ENCODE measurements at places on chromosomes 12 and 14.
A peak's percentile ranks its signal among the peaks of the same experiment; 100 is the strongest.

- no peak for DNase-seq
These were observed 7.8 kb upstream of the TBX3 start for GRCh38 chr12:114691763-114692185.

DNA sequence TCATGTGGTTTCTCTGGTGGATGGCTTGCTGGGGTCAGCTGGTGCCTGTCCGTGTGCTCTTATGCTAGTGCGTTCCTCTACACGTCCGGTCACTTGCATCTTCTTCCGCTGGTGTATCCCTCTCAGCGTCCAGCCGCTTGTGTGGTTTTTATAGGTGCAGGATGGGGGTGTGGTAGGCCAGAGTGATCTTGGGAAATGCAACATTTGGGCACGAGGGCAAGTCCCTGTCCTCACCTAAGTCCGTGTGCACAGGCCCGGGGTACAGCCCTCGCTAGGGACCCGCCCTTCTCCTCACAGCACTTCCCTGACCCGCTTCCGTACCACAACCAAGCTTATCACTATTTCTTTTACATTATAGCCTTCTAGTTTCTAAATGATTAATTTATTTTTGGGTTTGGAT lies 17.3 kb downstream of the RERGL start:
- no peak for DNase-seq

- DNase-seq = no peak
These were observed 418.6 kb downstream of the SLC16A7 start for GRCh38 chr12:60014436-60014835.

DNA sequence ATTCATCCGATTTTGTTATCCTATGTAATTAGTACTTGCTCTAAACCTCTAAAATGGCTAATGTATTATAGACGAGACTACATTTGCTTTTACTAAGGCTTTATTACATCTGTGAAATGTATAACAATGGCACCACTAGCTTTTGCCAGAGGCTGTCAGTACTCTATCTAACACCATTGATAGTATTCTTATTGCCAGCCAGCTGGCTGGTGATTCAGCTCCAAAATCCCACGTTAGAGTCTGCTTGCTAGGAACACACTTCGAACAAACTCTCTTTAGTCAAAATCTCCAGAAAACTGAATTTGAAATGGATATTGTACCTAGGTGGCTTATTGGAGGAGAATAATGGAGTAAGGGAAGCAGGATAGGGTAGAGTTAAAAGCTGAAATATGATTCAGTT lies 839.2 kb downstream of the SLC6A15 start:
- DNase-seq = no peak

DNA sequence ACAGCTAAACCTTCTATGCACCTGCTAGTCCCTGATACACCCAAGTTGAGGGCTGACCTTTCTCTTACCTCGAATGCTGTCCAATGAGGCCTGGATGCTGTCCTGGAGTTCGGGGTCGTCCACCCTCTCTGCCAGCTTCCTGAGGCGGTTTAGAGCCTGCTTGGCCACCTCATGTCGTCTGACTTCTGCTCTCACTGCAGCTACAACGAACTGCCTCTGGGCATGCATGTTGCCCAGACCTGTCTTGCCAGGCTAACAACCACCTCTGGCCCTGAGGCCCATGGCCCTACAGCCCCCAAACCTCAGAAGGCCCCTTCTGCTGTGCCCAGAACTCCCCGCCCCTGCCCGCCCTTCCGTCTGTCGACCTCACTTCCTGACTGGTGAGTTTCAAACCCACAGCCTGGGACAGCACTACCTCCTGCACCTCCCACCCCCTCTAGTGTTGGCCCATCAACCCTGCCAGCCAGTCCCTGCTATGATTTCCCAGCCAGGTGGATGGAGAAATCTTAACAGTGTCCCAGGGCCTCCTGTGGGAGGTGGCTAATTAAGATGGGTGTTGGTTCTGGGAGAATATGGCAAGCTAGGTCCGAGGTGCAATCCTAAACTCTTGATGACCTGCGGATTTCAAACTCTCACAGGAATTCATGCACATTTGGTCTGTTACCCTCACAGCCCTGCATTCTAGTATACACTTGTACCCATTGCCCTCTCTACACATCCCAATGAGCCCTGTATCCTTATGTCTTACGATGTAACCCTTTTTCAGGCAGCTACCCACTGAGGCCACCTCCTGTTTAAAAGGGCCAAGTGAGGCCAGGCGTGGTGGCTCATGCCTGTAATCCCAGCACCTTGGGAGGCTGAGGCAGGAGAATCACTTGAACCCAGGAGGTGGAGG lies 2.7 kb upstream of the TSPAN31 start:
- DNase-seq = no peak

- no peak for DNase-seq
These were observed 496 bp downstream of the PPP2R5C start for GRCh38 chr14:101761881-101762529.

DNA sequence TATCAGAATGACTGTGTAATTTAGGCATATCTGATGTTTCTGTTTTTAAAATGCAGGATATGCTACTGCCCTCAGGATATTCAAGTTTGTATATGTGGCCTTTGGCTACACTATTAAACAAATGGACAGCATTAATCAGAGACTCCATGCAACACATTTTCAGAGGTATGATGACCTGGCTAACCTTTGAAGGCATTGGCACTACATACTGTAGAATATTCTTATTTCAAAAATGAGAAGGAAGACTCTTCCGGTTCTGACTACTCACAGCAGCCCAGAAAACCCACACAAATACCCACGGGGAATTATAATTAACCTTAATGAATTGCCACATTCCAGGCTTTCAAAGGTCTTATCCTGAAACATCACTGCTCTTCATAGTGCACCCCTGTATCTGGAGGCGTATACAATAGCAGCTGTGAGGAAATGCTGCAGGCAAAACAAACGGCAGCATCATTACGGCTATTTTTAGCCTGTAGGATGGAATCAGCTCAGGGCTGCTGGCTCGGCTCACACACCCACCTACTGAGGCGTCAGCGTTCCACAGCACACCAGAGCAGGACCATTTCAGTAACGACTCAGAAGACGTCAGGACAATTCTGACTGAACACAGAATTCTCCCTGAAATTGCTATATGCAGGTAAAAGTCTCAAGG lies 648.5 kb downstream of the RPS29 start:
- DNase-seq = no peak

- no peak for DNase-seq
These were observed 62.7 kb downstream of the FERMT2 start for GRCh38 chr14:52888159-52888558.

GRCh38 chr12:93908846-93909567 lies 231.8 kb downstream of the CRADD start:
- DNase-seq = peak; percentile 16

GRCh38 chr14:82388488-82388887 lies 854.8 kb upstream of the SEL1L start:
- no peak for DNase-seq

DNA sequence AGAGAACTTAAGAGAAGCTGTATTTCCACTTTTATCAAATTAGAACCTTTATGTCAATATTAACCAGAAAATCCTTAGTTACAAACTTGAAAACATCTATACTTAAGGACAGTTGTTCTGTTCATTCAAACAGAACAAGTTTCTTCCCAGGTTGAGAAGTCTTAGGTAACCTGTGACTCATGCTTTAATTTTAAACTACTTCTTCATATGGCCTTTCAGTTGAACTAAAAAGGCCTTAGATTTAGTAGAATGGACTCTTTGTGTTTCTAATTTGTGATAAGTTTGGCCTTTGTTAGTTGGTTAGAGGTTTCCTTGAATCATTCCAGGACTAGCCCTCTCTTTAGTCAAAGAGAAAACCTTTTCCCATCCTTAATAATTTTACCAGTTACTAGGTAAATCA lies 274.2 kb downstream of the FUT8 start:
- DNase-seq = no peak

DNA sequence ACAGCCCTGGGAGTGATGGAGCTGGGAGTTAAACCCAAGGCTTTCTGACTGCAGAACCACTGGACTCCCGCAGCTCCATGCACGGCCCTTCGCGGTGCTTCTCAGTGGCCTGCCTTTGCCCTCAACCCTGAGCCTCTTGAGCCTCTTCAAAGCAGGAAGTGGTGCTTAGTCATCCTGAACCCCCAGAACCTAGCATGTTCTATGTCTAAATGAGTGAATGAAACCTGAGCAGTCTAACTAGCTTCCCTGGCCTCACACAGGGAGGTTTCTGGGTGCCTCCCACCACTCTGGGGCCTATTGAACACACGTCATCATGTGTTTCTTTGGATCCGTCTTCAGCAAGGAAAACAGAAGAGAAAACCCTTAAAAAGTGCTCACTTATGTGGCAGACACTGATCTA lies 117.9 kb upstream of the SFSWAP start:
- no peak for DNase-seq

DNA sequence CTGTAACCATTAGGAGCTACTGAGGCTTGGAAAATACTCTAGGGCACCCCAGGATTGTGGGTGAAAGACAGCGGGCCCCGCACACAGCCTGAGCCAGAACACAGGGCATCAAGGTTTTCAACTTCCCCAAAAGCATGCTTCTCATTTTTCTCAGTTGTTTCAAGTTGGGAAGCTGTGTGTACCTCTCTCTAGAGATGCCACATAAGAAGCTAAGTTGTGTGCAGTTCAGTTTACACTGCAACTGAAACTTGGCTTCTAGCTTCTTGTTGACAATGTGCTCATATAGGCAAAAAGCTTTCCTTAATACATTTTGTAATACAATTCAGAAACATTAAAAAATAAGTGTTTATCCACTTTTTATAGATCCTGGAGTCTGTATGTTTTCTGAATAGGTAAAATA lies 88.1 kb upstream of the PTPRR start:
- DNase-seq = no peak

DNA sequence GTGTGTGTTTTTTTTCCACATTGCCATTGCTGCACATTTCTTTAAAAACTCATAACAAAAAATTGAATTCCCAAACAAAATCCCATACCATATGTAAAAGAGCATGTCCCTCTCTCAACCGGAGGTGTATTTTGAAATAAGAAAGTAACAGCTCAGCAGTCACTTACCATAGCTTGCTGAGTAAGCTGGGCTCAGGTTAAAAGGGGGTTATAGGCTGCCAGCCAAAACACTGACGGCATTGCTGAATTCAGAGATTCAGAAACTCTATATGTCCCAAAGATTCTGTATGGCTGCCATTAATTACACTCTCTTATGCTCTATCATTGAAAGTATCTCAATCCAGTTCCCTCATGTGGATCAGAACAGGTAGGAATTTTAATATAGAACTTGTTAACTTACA lies 276.0 kb downstream of the FOXG1 start:
- DNase-seq = no peak

DNA sequence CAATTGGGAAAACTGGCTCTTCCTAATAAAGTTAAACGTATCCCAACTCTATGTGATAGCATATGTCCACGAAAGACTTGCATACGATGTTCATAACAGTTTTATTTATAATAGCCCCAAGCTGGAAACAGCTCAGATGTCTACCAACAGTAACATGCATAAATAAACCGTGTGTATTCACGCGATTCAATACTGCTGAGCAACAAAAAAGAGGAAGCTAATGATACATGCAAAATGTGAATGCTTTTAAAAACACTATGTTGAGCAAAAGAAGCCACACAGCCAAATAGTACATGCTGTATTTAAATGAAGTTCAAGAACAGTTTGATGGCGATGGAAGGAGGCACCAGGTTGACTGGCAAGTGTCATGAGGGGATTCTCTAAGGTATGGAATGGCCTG lies 55.7 kb downstream of the TRIM9 start:
- no peak for DNase-seq

- peak; percentile 83 for DNase-seq
These were observed at the start of gene MAP1LC3B2 for GRCh38 chr12:116559162-116559935. Gene MAP1LC3B2, plus strand, starts transcription at chr12:116559381. Its CDS starts 16,562 bp downstream, at chr12:116575943.

GRCh38 chr14:58645641-58646040 lies 7.9 kb downstream of the DACT1 start:
- DNase-seq = no peak

- DNase-seq = peak; percentile 37
These were observed 169.3 kb downstream of the STXBP6 start for GRCh38 chr14:24880689-24881088.

DNA sequence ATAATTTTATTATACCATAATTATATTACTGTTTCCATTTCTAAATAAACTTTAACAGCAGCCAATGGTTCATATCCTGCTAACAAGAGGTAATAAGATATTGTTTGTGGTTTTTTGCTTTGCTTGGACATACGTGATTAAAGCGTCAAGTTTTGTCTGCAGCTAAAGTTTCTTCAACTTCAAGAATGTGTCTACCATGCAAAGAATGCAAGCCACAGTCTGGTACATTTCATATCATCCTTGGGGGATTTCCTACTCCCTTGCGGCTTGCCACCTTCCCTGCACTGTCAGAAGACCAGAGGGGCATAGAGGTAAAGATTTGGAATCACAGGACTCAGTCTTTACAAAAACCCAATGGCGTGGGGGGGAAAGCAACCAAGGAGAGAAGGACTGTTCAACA lies 125.2 kb downstream of the MED13L start:
- peak; percentile 98 for DNase-seq

- DNase-seq = peak; percentile 98
These were observed 423.2 kb downstream of the ATP23 start for GRCh38 chr12:58364389-58365086.

- DNase-seq = peak; percentile 80
These were observed 120.1 kb upstream of the MAX start for GRCh38 chr14:65222440-65222858.

DNA sequence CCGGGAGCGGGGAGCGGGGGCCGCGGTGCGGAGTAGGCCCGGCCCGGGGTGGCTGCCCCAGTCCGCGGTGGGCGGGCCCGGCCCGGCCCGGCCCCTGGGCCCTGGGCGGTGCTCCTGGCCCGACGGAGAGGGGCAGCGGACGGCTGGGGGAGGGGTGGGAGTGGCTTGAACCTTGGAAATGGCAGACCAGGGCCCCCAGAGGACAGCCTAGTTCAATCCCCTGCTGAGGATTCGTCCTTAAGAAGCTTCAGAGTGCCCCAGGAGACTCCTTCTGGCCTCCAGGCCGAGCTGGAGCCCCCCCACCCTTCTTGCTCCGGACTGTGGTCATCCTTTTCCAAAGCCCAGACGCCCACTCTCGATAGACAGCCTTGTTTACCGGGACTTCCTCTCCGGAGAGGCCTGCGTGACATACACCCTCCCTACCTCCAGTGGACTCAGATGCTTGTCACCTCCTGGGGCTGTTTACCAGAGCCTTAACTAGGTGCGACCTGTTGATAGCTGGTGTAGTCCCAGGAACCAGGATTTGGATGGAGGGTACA lies 458 bp downstream of the KHNYN start:
- peak; percentile 80 for DNase-seq

DNA sequence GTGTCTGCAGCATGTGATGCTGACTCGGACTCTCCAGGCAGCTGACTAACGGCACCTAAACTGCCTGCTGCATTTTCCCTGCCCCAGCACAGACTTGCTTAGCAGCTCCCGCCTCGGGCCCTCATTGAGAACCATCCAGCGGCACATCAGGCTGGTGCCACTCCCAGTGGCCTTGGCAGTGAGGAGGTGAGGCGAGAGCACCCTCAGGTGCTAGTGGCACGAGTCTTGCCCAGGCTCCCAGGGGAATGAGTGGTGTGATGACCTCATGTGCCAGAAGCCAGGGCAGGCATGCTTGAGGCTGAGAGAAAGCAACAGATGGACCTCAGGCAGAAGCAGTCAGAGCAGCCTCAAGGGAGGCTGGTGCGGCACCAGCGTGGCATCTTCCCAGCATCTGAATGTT lies 60.2 kb downstream of the PRKCH start:
- no peak for DNase-seq

Measured in choroid plexus epithelial cell (primary cell).